IPS DF 6.9 (cell line): ENCODE measurements at places on chromosomes 7 and 10.

DNA sequence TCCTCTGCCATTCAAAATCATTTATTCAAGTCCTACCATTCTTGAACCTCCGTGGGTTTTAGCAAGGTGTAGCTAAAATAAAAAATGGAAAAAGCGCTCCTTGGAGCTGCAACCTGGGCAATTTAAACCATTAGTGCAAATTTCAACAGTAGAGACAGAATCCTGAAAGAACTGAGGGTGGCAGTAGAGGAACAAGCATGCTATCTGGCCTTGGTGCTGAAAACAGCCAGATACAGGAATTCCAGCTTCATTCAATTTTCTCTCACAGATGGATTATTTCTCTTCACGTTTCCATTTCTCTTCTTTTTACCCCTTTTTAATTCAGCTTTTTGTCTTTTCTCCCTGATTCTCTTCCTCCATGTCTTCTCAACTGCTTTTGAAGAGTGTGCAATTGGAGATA, 77.7 kb downstream of the OTUD1 start:
- no peak for DNase-seq

DNA sequence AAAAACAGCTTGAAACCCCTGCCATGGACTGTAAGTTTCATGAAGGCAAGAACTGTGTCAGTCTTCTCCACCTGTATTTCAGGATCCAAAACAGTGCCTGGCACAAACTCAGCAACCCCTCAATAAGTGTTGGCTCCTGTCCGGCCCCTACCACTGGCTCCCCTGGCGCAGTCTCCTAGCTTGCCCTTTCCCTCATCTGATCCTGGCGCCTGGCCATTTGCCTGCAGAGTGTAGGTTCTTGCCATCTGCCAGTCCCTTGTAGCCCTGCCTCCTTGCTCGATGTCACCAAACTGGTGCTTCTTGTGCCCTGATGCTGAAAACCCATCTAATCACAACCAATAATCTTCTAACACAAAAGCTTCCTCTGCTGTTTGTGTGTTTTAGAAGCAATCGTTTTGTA, 60.4 kb downstream of the LGI1 start:
- DNase-seq, result no peak

- no peak for DNase-seq
Measured at GRCh38 chr7:155815332-155816191, 3.3 kb upstream of the SHH start.

GRCh38 chr10:71978988-71979691, 14.9 kb downstream of the CHST3 start:
- DNase-seq, result no peak

DNA sequence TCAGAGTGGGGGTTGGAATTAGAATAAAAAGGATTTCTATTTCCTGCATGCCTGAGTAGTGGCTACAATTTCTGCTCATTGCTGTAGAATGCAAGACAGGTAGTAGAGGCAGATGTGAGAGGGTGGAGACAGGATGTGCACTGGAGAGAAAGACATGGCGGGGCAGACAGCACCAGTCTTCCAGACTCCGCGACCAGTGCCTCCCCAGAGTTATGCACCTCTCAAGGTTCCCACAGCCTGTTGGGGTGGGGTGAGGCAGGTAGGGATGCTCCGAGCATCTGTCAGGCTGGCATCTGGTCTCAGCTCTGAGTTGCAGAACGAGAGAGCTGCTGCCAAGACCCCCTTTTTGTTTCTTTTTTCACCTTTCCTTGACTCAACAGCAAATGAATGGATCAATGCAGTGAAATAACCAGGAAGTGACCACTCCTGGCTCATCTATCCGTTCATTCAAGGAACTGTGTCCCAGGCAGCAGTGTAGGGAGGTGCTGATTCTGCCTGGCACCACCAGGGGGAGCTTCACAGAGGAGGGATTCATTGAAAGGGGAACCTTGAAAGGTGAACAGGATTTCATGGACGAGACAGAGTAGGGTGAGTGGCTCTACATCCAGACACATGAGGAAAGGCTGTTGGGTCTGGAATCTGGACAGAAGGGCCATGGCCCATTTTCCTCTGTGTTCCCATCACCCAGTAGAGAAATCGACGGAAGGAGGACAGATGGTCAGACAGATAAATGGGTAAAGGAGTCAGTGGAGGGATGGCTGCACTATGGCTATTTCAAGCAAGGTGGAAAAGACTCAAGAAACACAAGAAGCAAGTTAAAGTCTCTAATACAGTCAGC, 17.2 kb upstream of the SLC18A3 start:
- DNase-seq, result no peak

GRCh38 chr10:117374506-117375359, 507 bp downstream of the PDZD8 start:
- DNase-seq, result no peak
